Glutamatergic neuron (in vitro differentiated cells): ENCODE measurements at places on chromosomes 1 and 21. TPM values are rescaled to one million over a fixed set of nuclear protein-coding genes. Genes with fewer than 3 reads are reported as not detected.

DNA sequence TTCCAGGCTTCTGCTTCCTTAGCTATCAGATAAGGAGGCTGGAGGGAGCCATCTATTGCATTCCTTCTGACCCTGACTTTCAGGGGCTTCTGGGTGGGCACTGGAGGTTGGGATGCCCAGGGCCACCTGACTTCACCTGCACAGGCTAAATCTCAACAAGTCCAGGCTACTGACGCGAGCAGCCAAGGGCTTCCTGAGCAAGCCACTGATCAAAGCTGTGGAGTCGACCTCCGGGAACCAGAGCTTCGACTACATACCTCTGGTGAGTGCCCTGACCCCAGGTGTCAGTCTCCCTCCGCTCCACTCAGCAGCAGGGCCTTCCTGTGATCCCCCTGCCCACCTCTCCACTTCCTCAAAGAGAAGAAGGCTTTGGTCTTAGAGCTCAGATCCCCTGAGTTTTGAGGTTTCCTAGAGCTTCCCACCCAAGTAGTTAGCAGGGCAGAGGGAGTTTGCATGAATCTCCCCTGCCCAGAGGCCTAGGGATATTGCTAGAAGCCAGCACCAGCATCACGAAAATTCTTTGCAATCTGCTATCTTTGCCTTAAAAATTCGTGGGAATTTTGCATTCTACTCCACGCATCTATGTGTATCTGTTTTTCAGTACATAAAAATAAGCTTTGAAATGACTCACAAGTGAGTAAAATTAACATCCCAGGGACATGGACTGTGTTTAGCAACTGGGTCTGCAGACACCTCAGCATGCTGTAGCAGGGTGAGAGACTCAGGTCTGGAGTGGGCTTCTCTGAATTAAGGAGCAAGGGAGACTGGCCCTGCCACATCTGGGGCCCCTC, 61.4 kb downstream of the VWA5B1 start:
- DNase-seq, result no peak

GRCh38 chr1:219812491-219813203, 115.7 kb downstream of the SLC30A10 start:
- DNase-seq, result no peak

DNA sequence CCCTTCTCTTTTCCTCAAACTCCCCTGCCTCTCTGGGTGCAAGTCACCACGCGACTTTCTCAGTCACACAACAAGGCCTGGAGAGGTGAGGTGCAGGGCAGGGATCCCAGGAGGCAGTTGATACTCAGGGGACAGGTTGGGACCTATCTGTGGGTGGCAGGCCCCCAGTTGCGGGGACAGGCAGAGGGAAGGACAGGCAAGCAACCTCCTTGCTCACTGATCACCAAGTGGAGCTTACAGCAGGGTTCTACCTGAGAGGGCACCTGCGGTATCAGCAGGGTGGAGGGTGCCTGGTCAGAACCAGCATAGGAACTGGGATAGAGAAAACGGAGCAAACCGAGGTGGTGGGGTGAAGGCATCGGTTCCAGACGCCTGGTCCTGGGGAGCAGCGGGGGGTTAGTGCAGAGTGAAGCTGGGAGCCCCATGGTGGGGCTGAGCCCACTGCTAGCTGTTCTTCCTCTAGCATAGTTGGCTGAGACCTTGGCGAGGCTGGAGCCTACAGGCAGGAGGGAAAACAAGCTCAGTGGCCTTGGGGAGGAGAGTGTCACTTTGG, 24.4 kb upstream of the TENT5C start:
- DNase-seq, result no peak

DNA sequence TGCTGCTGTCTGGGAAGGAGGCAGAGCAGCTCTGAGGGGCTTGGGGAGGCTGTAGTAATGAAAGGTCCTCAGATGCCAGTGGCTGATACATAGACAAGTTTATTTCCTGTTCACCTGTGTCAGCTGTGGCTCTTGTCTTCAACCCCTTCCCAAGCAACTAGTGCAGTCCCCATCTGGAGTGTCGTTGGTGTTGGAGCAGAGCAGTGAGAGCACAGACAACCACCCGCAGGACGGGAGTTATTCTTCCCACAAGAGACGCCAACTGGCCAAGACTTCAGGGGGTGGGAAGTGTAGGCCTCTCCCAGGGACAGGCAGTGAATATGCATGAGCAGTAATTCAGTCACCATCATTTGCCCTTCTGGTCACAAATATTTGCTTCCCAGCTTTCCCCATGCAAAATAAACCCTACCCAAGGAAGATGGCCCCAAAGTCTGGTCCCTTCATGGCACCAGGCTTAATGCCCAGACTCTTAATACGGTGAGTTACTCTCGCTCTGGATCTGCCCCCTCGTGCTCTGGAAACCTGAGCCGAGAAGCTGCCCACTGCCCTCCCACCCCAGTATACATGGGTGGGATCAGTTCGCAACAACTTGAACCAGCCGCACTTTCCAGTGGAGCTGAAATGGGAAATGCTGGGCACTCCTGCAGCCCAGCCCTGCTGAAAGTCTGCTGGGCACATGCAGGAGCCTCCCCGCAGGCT, 153.5 kb upstream of the COL6A1 start:
- no peak for DNase-seq

DNA sequence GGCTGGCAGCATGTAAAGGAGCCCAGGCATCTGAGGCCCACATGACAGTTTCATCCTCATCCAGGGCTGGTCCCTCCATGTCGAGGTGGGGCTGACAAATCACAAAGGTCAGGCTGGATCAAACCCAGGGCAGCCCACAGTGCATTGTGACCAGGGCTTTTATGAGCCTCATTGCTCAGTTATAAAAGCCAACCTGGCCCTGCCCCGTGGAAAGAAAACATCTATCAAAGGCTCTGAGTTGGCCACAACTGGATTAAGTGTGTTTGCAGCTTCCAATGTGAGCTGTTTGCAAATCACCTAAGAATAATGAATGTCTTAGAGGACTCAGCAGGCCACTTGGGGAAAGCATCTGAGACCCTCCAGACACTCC, 45.4 kb downstream of the GRHL3 start:
- no peak for DNase-seq

DNA sequence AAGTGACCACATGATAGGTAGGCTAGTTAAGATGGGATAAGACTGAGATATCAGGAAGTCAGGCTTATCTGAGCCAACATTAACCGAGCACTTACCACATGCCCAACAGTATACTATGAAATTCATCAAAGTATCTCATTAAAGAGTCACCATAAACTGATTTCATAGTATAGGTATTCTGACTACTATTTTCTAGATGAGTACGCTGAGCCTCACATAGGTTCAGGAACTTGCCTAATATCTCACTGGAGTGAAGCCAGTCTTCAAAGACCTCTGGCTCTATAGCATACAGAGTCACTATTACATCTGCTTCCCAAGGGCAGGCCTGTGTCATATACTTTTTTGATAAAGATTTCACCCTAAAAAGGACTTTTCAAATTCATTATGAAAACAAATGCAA, 115.6 kb upstream of the NGF start:
- DNase-seq, result no peak

- DNase-seq, result peak; percentile 78
Observed at GRCh38 chr1:226569879-226570547, 21.4 kb downstream of the STUM start.

COL24A1 gene
- 0.15 TPM for total RNA-seq

RGS16 gene
- total RNA-seq, result 37.2 TPM

DNA sequence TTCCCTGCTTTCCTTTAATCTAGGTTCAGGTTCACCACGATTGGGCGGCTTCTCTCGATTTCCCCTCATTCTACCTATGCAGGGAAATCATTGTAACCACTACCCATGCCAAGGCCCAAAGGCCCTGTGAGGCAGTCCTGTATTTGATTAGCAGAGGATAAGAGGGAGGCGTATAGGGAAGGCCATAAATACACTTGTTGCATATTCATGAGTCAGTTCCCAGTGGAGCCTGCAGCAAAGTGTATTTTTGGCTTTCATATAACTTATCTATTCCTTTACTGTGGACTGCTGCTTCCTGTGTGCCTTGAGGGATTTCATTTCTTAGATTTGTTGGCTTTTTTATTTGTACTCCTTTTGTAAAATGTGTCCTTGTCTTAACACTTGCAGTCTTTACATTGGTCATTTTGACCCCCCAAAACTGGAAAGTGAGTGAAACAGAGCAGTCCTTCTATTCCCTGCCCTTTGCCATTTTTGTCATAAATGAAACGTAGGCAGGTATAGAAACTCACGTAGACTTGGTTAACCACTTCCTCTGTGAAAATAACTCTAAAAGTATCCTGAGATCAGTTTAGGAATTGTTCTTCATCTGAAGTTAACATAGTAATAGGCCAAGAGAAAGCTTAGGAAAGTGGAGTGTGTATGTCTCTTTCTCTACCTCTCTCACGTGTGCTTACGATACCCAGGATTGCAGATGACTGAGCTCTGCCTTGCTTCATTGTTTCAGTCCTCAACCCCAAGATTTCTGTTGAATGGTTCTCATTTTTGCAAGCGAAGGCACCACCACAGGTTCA, 19.6 kb upstream of the KCNQ4 start:
- DNase-seq, result no peak

- no peak for DNase-seq
Observed at GRCh38 chr1:51070011-51070410, 32.0 kb upstream of the C1orf185 start.

- DNase-seq, result peak; percentile 67
Observed at GRCh38 chr1:1599030-1599934, 653 bp downstream of the FNDC10 start.

- no peak for DNase-seq
Observed at GRCh38 chr1:25723250-25723880, 76.6 kb upstream of the SELENON start.

CACNA1E gene
- 8.8 TPM for total RNA-seq

CFHR2 gene
- not detected for total RNA-seq

KRTAP19-3 gene
- total RNA-seq, result not detected

DNA sequence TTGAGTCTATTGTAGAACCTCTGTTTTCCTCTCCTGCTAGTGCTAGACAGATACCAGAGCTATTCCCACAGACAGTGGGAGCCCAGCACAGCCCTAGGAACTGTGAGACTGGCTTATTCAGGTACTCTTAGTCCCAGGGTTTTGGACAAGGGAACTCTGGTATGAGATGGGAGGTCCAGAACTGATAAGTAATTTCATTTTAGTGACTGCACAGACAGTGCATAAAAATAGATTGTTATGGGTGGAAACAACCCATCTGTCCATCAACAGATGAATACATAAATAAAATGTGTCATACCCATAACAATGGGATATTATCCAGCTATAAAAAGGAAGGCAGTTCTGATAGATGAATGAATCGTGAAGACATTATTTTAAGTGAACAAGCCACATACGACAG, 9.0 kb downstream of the EPS8L3 start:
- DNase-seq, result no peak

DNA sequence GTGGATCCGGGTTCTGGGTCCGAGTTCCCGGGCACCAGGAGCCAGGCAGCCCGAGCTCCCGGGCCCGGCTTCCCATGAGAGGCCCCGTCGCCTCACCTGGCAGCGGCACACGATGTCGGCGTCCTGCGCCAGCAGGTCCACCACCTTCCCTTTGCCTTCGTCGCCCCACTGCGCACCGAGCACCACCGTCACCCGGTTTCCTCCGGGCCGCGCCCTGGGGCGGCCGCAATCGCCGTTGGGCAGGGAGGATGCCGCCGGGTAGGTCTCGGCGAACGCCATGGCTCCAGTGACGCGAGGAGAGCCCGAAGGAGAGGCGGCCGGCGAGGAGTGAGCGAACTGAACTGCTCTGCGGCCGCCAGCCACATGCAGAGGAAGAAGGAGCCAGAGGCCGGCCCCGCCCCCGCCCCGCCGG, at the start of gene ADSS2:
ADSS2 (minus strand) TSS at position 371 of the 412 bp plus-strand sequence; CDS start at position 279, 92 bp downstream.
- no peak for DNase-seq

FOXD3 gene
- 0.39 TPM for total RNA-seq

DNA sequence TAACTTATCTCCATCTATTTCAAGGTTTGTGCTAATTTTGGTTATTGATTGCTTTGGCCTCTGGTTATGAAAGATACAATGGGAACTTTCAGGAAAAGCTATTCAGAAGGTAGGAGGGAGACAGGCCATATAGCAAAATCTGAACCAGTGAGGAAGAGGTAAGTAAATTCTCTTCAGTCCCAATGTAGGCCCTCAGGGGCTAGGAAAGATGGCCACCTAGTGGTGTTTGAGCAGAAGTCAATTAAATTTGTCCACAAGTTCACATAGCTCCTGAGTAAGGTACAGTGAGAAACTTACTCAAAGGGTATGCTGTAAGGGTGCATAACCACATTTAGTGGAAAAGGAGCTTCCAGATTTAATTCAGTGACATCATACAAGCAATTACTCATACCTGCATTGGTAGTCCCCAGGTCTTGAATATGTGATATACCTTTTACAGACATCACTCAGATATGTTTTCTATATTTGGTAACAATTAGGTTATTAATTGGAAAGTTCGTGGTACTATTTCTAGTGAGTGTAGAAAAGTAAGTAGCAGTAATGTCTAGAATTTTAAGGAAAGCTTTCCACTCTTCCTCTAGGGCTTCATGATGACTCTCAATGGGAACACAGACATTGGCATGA, 21.4 kb upstream of the FMO1 start:
- peak; percentile 29 for DNase-seq

- no peak for DNase-seq
Observed at GRCh38 chr1:36517011-36517771, 34.5 kb upstream of the CSF3R start.

DNA sequence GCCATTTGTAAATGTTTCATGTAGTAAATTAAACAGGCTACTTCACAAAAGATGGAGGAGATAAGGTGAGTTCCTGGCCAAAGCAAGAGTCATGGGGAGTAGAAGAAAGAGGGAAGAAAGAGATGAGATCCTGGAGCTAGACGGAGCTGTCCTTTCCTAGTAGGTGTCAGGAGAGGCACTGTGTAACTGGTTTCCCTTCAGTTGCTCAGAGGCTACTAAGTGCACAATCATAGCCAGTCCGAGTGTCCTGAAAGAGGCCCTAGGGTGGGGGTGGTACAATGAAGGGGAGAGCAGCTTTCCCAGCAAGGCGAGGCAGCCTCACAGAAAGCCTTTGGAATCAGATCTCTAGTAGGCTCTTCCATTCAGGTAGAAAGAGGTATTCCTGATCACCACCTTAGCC, 390.9 kb downstream of the KCNH1 start:
- DNase-seq, result no peak

COL6A2 gene
- total RNA-seq, result 55.2 TPM

GRCh38 chr1:226882631-226883409, 12.4 kb downstream of the PSEN2 start:
- DNase-seq, result no peak

GPR52 gene
- 1.1 TPM for total RNA-seq
